T-cell (primary cell): ENCODE measurements at places on chromosomes 12 and 14.

GRCh38 chr14:77104393-77104792 lies 6.3 kb downstream of the CIPC start:
- DNase-seq = no peak

DNA sequence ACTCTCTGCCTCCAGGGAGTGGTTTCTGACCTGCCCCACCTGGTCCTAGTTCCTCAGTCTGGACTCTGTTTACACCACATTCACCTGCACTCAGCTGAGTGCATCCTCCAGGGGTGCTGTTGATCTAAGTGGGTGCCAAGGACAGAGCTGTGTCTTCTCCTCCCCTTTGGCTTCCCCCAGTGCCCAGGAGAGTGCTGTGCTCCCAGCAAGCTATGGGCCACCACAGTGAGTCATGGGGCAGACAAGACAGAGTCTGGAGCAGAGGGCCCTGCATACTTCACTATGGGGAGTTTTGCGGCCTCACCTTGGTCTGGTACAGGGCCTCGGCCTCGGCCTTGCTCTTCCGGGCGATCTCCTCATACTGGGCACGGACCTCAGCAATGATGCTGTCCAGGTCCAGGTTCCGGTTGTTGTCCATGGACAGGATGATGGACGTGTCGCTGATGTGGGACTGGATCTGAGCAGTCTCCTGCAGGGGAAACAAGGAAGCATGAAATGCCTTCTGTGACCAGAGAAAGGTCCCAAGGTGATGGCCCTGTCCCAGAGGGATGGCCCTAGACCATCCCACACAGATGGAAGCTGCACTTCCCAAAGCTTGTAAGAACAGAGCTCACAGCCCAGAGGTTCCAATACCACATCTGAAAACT lies 4.9 kb downstream of the KRT73 start:
- DNase-seq = no peak

DNA sequence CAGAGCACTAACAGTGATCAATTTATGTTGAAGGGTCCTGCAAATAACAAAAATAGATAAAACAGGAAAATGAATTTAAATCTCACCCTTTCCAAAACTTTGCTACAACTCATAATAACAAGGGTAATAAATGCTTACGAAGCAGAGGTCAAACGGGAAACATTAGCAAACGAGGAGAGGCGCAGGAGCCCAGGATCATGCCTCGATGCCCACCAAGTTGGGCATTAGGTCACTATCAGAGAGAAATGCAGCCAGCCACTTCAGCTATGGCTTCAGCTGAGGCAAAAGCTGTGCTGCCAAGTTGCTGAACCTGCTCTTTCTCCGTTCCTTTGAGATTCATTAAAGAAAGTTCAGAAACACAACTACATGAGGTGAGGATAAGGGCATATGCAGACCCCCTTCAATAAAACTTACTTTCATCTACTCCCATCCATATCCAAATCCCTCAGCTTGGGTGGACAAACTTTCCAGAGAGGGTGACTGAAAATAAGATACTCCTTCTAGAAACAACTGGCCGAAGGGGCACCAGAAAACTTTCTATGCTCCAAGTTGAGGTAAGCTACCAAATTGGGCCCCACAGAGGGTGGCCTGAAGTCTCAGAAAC lies 7.9 kb downstream of the NKX2-1 start:
- DNase-seq = no peak

DNA sequence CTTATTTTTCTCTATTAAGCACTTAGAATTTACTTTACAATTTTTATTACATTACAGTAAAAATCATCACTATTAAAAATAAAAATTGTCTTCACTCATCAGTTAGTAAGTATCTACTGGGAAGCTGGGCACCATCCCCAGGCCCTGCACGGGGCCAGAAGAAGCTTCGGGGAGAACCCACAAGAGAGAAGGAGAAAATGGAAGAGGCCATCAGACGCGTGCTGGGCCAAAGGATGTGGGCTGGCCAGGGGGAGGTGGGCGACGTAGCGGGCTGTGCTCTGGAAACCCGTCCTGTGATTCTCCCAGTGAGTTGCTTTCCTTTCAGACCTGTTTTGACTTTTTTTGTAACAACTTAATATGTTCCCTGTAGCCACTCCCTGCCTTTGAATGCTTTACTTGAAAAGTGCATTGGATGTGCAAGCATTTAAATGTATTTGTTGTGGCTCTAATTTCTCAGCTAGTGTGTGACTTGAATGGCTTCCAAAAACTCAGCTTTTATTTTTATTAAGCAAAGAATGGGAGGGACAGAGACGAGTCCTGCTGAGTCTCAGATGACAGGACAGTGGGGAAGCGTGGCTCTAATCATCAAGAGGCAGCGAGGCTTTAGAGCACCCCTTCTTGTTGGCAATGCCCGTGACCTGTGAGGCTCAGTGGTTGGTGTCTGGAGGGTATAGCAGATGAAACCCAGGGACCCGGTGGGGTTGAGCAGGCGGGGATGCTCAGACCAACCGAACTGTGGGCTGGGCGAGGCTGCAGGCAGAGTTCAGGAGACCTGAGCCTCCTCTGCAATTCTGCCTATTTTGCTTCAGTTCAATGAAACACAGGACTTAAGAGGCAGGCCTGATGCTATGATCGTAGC lies 38.8 kb downstream of the SYNE3 start:
- DNase-seq = no peak

DNA sequence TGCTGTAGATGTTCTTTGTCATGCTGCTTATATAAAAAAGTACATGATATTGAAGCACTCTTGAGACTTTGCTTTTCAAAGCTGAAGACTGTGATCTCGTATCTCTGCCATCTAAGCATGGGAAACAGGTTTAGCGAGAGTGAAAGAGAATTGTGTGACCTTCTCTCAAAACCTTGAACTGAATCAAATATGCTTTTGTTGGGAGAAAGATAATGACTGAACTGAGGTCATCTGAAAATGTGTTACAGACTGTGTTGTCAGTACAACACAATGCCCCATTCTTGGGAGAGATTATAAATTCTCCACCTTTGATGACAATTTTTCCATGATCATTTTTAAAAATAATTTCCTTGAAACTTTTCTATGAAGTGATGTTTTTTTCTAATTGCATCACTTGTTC lies 272.1 kb upstream of the SEL1L start:
- no peak for DNase-seq

- DNase-seq = no peak
These were observed 271.1 kb downstream of the RERGL start for GRCh38 chr12:17818931-17819330.
